Spinal cord (tissue), 10 donors: ENCODE measurements at places on chromosomes 7 and 10. TPM values are rescaled to one million over a fixed set of nuclear protein-coding genes. Genes with fewer than 3 reads are reported as not detected.

The PSMG3 gene
- 16.3 TPM for total RNA-seq

The ABCC2 gene
- 0.66 TPM for total RNA-seq

The POU6F2 gene
- 1.3 TPM for total RNA-seq

The DPYSL4 gene
- total RNA-seq = 22.1 TPM
